ENCODE measurements at places on chromosomes 13 and 19.

- ATAC-seq = no peak
Measured at GRCh38 chr13:98508280-98508679, 68.6 kb downstream of the STK24 start.

GRCh38 chr13:22121146-22121739 lies 450.4 kb downstream of the FGF9 start:
- ATAC-seq = no peak

DNA sequence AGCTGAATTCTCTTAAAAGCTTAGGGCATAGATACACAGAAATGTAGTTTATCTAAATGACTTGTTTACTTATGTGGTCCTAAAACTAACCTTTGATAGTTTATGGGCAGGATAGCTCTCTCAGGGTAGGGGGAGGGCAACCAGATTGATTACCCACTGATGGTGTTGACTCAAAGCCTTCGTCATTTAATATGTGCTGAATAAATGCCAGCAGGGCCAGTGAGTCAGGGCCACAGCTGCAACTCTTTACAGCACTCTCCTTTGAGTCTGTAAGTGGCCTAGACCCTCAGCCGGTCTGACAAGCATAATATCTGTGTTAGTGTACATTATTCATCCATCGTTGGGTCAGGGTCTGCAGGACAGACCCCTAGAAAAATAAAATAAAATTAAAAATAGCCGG lies 128.5 kb downstream of the ZNF675 start:
- no peak for ATAC-seq

GRCh38 chr19:31096935-31097545 lies 252.2 kb downstream of the TSHZ3 start:
- ATAC-seq = no peak

DNA sequence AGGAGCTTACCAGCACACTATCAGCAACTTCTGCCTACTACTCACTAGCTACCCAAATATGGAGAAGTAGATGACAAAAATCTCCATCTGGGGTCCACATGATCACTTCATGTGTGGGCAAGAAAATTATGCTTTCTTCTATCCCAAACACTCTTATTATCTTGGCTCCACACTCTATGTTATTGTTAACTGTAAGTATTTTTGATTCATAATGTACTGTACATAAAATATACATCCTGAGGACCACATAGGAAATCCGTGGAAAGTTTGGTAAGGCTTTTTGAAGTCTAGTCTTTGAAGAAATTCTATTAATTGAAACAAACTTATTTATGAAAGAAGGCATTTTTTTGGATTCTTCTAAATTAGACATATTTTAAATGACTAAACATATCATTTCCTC lies 378.8 kb downstream of the DACH1 start:
- ATAC-seq = no peak

DNA sequence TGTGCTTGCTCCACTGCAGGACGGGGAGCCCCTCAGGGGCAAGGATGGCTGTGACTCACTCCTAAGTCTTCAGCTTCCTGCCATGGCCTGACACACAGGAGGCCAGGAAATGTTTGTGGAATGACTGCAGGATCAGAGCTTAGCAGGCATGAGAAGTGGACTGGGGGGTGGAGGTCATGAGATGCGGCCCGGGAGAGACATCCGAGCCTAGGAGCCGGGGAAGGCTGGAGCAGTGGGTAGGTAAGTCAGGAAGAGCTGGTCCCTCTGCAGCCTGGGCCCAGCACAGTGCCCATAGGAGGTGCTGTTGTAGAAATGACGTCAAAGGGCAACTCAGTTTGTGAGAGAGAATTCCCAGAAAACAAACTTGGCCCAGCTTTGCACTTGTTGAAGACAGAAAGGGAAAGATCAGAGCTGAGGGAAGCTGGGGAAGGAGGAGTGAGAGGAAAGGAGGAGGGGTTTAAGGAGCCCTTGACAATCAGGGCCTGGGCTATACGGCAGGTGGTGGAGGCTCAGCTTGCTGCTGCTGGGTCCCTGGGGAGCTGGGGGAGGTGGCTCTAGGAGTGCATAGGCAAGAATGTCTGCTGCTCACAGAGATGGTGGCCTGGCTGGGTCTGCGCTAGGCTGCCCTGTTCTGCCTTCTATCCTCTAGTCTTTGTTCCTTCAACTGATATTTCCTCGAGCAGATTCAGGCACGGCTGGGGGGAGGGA lies 18.5 kb downstream of the POU2F2 start:
- peak; percentile 90 for ATAC-seq

DNA sequence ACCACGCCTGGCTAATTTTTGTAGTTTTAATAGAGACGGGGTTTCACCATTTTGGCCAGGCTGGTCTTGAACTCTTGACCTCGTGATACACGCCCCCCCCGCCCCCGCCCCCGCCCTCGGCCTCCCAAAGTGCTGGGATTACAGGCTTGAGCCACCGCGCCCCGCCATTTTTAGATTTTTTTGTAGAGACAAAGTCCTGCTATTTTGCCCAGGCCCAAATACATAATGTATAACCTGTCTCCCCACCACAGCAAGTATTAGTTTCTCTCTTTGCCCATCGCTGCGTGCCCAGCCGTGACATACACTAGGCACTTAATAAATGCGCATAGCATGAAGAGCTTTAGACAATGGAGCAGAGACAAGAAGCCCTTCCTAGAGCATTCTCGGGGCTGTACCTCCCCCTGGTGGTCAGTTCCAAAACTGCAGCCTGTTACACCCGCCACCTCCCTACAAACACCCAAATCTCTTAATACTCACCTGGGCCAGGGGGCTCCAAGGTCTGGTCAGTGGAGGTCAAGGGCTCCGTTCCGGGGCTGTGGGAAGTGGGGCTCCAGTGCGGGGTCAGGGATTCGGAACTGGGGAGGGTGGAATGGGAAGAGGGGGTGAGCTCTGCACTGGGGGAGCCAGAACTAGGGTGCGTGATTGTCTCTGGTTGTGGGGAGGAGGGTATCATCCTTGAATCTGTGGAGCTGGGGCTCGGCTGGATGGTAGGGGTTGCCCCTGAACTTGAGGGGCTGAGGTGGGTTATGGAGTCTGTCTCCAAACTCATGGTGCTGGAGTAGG lies 22.5 kb downstream of the IQCN start:
- ATAC-seq = peak; percentile 82

- ATAC-seq = no peak
Measured at GRCh38 chr13:95950103-95950502, 103.1 kb downstream of the UGGT2 start.

DNA sequence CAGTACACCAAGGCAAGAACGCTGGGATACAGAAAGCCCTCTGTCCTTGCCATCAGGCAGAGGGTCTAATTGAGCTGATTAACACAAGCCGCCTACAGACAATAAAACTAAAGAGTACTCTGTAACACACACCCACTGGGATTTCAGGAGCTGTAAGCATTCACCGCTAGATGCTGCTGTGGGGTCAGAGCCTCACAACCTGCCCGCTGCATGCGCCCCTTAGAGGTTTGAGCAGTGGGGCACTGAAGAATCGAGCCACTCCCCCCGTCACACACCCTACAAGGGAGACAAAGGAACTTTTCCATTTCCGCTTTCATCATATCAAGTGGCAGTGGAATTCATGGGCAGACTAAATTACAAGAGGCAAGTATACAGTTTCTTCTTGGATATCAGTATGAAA lies 1080.6 kb downstream of the PCDH17 start:
- ATAC-seq = no peak

- ATAC-seq = no peak
Measured at GRCh38 chr13:64057372-64058020, 2641.8 kb upstream of the PCDH20 start.

DNA sequence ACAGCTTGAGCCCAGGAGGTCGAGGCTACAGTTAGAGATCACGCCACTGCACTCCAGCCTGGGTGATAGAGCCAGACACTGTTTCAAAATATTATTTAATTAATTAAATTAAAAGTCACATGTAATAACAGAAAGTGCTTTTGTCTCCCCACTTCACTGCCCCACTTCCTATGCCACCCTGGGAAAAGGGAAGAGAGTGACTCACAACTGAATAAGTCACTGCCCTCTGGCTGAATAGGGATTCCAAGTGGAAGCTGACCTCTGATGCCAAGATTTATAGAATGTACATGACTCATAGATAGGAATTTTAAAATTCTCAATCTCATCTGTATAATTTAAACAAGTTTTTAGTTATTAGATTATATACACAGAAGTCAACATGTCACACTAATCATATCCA lies 22.2 kb upstream of the ERVV-1 start:
- ATAC-seq = peak; percentile 41

- peak; percentile 49 for ATAC-seq
Measured at GRCh38 chr13:51435002-51435578, 17.7 kb downstream of the INTS6 start.

GRCh38 chr13:101210774-101211173 lies 205.5 kb downstream of the NALCN start:
- ATAC-seq = peak; percentile 82

DNA sequence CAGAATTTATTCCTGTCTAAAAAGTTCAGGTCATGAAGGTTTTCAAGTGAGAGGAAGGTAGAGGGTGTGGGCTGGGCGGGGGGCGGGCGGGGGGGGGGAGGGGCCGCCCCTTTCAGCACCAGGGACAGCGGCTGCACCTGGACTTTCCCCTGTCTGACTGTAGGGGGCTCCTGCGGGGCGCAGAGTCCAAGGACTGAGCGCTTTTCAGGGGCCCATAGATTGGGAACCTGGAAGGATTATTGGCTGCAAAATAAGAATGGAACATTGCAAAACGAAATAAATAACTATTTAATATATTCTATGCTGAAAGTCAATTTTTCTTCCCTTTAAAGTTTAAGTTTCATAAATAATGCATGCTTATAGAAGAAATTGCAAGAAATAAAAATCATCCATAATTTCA lies 8.9 kb upstream of the CYP4F3 start:
- peak; percentile 40 for ATAC-seq

DNA sequence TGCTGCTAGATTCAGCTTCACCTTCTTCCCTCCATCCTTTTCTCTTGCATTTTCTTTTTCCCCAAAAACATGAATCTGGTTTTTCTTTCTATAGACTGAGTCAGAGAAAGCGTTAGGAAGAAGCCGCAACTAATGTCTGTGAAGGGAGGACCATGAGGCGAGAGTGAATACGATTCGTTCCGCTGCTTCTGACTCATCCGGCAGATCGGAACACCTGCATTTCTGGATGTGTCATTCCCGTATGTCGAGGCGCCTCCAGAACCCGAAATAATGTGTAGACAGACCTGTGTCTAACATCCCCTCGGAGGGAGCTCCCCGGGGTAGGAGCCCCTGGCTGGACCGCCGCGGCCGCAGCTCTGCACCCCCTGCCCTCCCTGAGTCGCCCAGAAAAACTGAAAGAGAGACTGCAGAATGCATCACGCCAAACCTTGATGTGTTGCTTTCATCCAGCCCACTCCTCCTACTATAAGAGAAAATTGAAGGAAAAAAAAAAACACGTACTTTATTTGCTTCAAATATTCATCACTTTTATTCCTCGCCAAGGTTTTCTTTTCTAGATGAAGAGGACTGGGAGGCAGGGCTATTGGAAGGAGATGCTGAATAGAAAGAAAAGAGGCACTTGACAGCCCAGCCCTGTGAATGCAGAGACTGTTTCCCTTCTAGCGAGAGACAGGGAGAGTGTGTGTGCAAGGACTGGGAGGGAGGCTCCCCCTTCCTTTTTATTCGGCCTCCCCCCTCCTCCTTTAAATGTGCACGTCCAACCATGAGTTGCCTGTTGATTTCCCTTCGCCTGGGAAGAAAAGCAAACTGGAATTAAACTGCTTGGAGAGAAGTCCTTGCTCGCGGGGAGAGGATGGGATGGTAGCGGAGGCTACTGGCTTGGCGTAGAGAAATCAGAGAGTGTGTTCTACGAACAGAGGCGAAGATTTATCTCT lies 616 bp upstream of the PCDH17 start:
- ATAC-seq = peak; percentile 44

- no peak for ATAC-seq
Measured at GRCh38 chr19:47560999-47561398, 11.9 kb downstream of the ZNF541 start.

GRCh38 chr13:25819856-25820530 lies 231.8 kb downstream of the SHISA2 start:
- ATAC-seq = no peak

- ATAC-seq = peak; percentile 96
Measured at GRCh38 chr13:46354156-46355087, 32.6 kb downstream of the RUBCNL start.

DNA sequence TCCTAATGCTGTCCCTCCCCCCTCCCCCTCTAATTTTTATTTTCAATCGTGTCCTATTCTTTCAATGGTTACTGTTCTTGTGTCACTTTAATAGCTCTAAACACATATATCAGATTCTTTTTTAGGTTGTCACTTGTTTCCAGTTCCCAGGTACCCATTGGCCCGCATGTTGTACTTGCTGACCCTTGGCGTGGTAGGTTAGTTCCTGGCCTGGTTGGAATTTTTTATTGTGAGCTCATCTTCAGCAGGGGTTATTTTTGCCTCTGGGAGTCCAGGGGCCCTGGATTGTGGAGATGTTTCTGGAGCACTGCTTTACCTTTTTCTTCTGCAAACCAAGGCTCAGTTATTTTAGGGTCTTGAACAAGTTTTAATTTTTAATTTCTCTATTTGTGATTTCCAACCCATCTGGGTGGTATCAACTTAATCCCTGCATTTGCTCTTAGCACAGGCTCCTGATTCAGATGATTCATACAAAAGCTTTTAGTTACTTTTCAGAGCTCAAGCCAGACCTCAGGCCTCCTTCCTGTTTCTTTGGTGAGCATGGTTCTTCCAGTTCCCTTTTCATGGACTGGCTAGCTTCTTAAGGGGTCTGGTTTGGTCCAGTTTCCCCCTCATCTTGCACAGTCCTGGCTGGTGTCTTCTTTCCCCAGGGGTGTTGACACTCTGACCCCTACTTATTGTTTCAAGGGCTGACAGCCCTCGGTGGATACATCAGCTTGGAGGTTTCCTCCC lies 220.5 kb downstream of the TM9SF2 start:
- no peak for ATAC-seq

DNA sequence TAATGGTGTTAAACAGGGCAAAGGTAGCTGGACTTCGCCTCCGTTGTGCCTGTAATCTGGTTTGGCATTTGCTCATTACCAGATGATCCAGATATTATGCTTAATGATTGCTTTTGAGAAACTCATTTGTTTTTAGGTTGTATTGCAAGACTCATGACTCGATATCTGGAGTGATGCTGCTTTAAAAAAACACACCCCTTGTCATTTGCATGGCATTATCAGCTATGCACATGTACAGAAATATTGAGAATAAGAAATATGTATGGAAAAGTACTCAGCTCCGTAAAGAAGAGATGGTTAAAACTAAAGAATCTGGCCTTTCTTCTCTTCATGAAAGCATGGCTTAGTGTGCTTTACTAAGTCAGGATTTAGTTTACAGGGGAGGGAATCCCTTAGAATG lies 95.0 kb downstream of the ARHGEF7 start:
- ATAC-seq = no peak

DNA sequence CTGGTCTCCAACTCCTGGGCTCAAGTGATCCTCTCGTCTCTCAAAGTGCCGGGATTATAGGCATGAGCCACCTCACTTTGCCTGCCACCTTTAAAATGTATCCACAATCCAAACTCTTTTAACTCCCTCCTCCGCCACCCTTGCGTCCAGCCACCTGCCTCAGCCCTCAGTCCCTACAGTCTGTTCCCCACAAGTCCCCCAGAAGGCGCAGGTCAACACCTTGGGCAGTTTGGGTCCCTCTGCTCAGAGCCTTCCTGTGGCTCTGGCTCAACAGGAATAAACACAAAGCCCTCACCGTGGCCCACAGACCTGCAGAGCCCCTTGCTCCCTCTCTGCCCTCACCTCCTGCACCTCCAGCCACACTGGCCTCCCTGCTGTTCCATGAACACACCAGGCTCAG lies 7.5 kb upstream of the EMC10 start:
- no peak for ATAC-seq

- ATAC-seq = peak; percentile 65
Measured at GRCh38 chr13:27919934-27920676, at the start of gene PDX1. TSS of gene PDX1 (plus strand) at chr13:27920000. CDS start at chr13:27920139, 139 bp downstream.
